ENCODE measurements at places on chromosomes 2 and 18.

DNA sequence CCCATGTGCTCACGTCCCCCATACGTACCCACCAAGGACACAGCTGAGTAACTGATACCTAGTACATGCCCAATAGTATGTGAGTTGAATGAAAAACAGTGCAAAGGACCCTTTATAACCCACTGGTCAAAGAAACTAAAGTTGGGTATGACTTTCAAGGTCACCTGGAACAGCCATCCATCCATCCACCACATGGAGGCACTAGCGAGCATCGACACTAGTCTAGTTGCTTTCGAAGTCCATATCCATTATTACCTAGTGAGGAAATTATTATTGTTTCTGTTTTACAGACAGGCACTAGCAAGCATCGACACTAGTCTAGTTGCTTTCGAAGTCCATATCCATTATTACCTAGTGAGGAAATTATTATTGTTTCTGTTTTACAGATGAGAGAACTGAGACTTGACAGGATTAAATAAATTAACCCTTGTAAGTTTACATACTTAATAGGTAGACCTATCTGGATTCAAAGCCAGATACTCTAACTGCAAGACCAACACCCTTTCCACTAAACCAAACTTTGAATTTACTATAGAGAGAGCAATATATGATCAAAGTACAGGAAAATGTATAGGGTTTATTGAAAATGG lies 233.7 kb downstream of the METTL4 start:
- DNase-seq: peak; percentile 59

- DNase-seq: no peak
Measured at GRCh38 chr2:26519396-26520147, 41.6 kb upstream of the OTOF start.

DNA sequence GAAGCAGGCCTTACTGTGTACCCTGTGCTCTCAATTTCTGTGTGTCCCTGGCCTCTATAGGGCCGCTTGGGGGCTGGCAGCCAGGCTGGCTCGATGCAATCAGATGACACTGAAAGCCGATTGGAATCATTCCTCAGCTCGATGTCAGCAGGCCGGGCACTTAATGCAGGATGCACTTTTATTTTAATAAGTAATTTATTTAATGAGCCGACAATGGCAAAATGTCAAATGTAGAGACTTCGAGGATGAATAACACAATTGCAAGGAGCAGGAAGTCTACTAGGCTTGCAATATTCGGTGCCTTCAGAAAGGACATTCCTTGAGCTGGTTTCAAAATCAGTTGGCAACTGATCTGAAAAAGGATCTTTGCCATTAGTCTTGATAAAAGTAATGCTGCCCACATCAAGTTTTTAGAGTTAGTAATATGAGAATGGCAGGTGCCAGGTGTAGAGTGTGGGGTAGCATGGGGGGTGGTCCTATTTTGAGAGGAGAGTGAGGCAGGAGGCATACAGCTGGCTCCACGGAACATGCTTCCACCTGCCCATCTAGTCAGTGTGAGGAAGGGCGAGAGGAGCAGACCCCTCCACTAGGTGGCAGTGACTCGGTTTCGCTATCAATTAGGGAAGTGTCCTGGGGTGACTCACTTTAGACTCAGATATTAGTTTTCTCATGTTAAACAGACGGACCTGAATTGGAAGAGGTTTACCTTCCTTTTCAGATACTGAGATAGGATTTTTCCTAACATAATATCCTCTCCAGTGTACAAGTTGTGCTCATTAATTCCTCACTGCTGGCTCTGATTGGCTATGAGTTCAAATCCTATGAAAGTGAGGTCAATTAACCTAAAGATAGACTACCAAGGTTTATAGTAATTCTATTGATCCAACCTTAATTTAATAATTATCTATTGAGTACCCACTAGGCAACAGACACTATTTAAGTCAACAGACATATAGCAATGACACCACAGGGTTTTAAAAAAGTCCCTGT lies 80.9 kb downstream of the NABP1 start:
- DNase-seq: peak; percentile 85

DNA sequence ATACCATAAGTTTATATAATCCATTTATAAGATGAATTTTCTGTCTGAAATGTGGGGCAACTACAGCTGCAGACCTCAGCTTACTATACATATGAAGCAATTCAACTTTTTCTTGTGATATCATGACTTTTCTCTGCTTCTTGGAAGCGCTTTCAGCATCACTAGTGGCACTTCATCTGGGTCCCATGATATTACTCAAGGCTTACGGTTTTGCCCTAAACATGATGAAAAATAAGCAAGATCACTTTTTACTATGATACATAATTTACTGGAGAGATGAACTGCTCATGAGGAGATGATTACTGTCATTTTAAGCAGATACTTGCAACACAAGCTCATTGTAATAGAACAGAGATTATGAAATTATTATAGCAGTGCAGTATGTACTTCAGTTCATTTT lies 258.0 kb upstream of the ZSWIM2 start:
- no peak for DNase-seq

GRCh38 chr18:43661570-43661969 lies 384.3 kb upstream of the SYT4 start:
- peak; percentile 1 for DNase-seq

DNA sequence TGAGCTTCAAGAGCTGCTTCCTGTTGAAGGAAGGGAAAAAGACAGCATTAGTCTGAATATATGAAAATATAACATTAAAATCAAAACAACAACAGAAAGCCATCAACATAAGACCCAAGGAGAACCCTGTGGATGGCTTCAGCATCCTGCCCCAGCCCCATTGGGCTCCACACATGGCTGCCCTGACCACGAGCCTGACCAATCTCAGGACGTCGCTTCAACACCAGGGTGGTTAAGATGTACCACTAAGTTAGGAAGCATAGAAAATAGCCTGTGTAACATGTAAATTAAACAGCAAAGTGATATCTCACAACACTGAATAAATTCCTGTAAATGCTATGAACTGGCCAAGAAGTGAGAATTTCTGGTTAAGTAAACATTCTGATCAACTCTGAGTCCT lies 77.2 kb upstream of the CD226 start:
- DNase-seq: no peak

- peak; percentile 47 for DNase-seq
Measured at GRCh38 chr2:219334076-219334475, 1.5 kb upstream of the RESP18 start.

DNA sequence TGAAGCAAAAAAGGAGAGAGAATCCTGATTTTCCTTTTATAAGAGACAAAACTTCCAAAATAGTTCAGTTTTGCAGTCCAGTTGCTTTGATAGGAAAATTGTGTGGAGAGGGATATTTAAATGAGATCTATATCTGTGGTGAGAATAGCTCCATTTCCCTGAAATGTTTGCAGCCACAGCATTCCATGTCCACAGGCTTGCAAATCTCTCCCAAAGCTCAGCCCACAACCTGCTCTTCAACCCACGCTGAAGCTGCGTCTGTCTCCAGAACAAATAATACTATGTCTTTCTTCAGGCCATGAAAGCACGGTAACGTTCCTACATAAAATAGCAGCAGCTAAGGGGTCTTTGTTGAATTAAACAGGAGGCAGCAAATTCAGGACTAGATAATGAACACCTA lies 31.8 kb downstream of the TMEM17 start:
- no peak for DNase-seq

DNA sequence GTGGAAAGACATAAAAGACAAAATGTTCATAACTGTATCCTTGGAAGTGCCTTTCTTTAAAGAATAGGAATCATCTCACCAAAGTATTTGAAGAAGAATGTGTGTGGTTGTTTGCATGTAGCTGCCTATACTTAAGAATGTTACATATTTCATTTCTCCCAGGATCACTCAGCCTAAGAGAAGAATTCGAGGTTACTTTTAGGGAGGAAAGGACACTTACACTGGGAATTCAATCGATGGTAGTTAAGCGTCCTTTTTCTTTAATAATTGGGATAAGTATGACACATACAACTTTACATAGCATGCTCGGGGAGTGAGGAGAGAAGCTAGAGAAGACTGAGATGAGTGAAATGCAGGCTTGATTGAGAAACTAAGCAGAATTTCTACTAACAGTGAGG lies 22.0 kb upstream of the CYP1B1 start:
- DNase-seq: no peak
